Camera-type eye (tissue), 1 donor: ENCODE measurements at places on chromosomes 7 and 10. TPM values are rescaled to one million over a fixed set of nuclear protein-coding genes. Genes with fewer than 3 reads are reported as not detected.

TMEM229A gene
- total RNA-seq: 1.9 TPM

ADRB1 gene
- total RNA-seq: 1.6 TPM

EPO gene
- total RNA-seq: not detected

NACAD gene
- 8.9 TPM for total RNA-seq
